ENCODE measurements at places on chromosomes 11 and 22. TPM values are rescaled to one million over a fixed set of nuclear protein-coding genes. Genes with fewer than 3 reads are reported as not detected.

GRCh38 chr22:41499624-41500280 is 30.8 kb downstream of the ACO2 start:
- no peak for DNase-seq

KRTAP5-11 gene
- not detected for total RNA-seq

DNA sequence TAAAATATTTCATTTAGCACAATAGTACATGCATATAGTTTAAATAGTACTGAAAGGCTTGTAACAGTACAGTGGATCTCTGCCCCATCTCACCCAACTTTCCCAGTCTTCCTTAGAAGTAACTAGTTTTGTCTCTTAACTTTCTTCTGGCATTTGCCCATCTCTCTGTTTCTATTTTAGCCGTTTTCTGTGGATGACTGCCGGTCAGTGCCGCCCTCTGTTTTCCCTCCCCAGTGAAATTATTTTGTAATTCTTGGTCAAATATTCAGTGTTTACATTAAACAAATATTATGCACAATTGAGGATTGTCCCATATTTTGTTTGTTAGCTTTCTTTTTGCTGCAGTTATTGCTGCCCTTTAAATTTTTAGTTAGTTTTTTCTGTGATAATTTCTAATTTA is 8.3 kb downstream of the PDHX start:
- no peak for DNase-seq

GRCh38 chr11:1198561-1199240 is 24.2 kb upstream of the MUC5B start:
- no peak for DNase-seq

DNA sequence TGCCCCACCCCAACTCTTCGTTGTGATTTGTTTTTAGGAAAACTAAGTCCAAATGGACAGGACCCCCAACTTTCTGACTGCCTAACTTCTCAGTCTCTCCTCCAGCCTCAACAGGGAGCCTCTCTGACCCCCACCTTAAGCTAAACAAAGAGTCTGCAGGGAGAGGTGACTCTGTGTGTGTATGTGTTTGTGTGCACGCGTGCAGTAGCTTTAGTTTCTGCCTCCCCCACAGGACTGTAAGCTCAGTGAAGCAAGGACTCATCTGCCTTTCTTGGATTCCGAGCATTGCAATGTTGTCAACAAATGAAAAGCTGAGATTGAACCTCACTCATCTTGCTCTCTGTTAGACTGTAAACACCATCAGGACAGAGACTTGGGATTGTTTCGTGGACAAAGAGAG is 7.9 kb downstream of the SNAP29 start:
- DNase-seq, result no peak

TCN1 gene
- total RNA-seq, result 4.2 TPM

DNA sequence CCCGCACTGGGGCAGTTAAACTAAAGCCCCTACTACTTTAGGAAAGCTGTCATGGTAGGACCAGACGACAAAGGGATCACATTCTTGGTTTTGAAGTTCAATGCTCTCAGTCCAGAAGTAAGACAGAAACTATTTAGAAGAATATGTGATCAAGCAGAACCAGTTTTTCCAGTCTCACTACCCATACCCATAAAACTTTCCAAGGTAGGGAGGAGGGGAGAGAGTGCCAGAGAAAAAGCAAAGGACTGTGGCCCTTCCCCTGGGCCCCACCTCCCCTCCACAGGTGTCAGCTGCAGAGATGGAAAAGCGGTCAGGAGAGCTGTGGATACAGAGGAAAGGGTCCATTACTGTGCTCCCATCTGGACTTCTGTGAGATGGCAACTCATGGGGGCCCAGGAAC is 587.1 kb downstream of the SOX6 start:
- peak; percentile 49 for DNase-seq

GRCh38 chr22:30985561-30986208 is 16.6 kb downstream of the TUG1 start:
- no peak for DNase-seq

GRCh38 chr11:70871881-70872280 is 380.5 kb downstream of the SHANK2 start:
- peak; percentile 8 for DNase-seq

DNA sequence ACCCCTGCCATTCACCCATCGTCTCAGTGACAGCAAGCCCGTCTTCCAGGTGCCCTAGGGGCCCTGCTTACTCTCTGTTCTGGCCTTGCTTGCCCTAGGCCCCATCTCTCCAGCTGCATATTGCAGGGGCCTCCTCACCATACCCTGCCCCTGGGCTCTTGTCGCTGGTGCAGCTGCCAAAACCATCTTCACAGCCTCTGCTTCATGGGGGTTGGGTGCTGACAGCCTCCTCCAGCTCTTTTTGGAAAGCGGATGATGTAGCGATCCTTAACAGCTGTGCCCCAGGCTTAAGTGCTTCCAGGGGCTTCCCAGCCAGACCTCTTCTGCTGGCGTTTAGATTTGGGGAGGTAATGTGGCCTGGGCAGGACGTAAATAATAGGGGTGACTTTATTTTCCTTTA is 61.2 kb upstream of the SUSD2 start:
- no peak for DNase-seq

DNA sequence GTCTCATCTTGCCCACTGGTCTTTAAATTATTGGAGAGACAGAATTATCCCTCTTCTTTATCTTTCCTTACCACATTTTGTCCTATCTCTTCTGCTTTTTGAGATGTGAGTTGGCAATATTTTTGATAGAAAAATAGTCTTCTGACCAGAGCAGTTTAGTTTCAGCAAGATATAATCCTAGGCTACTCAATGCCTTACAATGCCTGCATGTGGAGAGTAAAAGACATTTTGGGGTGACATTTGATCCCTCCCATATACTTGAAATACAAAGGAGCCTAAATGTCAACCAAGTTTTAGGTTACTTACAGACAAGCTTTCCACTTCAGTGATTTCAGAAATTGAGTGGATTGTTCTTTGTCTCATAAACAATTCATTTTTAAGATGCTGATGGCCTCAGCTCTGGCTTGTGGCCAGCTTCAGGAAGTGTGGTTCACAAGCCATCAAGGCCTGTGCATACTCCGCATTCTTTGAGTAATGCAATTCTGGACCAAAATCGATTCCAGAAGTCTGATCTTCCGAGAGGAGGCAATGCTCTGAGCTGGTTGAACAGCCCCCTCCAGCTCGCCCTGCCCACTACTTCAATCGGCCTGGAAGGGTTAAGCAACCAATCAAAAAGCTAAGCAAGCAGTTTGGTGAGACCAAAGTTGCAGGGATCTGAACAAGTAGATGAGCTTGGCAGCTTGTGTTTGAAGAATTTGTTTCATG is 274.4 kb downstream of the BLID start:
- DNase-seq, result no peak

GRCh38 chr11:131658414-131658813 is 288.0 kb downstream of the NTM start:
- DNase-seq, result no peak

ARHGAP32 gene
- total RNA-seq, result 50.8 TPM

MMP11 gene
- total RNA-seq, result 0.53 TPM

- no peak for DNase-seq
These were observed 197.1 kb downstream of the FAM76B start for GRCh38 chr11:95592471-95592870.

DNA sequence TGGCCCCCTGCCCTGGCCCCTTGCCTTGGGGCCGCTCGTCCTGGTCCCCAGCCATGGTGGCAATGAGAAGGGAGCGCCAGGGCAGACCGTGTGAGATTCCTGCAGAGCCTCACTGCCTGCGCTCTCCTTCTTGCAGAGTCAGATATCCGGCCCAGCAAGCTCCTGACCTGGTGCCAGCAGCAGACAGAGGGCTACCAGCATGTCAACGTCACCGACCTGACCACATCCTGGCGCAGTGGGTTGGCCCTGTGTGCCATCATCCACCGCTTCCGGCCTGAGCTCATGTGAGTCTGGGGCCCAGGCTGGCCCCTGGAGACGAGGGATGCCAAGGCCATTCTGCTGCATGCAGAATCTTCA is 114.1 kb downstream of the MICAL2 start:
- peak; percentile 88 for DNase-seq

DNA sequence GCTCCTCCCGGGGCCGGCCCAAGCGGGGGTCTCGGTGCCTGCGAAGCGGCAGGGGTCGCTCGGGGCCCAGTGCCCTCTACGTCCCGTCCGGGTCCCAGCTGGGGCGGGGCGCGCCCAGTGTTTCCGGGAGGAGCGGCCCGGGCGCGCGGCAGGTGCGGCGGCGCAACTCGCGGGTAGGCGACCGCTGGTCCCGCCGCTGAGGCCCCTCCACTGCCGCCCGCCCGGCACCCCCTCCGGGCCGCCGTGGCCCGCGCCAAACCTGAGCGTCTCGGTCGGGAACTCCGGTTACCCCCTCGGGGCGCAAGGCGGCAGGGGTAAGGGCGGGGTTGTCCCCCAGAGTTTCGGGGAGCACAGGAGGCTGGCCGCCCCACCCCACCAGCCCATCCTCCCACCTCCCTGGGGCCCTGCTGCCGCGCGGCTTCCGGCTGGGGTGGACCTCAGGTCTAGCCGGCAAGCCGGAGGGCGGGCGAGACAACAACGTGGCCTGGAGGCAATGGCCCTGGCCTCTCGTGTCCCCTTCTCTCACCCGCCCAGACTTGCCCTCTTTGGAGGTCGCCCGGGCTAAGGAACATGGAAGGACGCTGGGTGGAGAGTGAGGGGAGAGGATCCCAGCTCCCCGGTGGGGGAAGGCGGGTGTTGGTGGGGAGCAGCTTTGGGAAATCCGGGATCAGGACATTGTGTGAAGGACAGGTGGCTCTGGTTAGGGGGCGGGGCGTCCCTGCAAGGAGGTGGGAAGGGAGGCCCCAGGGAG is 398 bp upstream of the CRACR2B start:
- no peak for DNase-seq

DNA sequence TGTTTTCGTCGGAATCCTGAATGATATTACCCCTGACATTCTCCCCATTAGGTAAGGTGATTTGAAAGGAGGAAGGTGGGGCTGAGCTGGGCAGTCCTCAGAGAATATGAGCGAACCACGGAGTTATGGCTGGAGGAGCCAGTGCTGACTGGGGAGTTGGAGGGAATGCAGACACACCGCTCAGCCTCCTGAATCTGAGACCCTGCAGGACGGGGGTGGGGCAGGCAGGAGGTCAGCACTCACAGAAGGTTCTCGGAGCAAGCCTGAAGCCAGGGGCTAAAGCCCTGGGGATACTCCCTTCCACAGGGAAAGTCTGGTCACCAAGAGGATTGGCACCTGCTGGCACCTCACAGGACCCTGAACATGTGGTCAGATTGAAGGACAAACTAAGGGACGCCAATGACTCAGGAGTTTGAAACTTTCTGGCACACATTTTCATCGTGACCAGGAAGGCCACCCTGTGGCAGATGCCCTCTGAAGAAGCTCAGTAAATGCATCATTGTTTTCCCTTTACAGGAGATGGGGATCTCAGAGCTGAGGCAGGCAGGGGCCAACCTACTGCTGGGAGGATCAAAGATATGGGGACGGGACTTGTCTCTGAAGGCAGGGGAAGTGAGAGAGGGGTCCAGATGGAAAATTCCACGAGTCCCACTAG is 26.9 kb upstream of the FCHSD2 start:
- no peak for DNase-seq

DNA sequence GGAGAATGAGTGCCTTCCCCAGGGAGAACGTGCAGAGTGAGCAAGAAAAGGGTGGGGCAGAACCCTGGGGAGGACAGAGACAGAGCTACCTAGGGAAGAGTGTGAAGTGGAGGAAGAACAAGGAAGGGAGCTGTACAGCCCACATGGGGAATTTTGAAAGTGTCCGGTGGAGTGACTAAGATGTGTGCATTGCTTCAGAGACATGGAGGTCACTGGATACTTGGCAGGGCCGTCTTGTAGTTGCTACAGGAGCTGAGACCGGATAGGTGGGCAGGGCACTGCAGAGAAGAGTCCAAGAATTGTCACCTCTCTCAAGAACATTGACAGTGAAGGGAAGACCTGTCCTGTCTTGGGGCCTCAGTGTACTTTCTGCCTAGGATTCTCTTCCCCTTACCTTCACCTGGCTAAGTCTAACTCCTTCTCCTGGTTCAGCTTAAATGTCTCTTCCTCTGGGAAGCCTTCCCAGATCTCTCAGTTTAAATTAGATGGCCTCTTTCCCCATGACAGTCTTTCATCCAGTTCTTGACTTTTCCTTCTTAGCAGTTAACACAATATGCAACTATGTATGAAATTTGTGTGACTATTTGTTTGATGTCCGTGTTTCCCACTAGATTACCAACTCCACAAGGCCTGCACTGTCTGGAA is 9.2 kb upstream of the P2RY6 start:
- DNase-seq, result peak; percentile 65

- DNase-seq, result no peak
These were observed 17.1 kb downstream of the KDM2A start for GRCh38 chr11:67136156-67136555.

GRCh38 chr11:60869451-60869825 is 2.1 kb downstream of the ZP1 start:
- DNase-seq, result no peak

DNA sequence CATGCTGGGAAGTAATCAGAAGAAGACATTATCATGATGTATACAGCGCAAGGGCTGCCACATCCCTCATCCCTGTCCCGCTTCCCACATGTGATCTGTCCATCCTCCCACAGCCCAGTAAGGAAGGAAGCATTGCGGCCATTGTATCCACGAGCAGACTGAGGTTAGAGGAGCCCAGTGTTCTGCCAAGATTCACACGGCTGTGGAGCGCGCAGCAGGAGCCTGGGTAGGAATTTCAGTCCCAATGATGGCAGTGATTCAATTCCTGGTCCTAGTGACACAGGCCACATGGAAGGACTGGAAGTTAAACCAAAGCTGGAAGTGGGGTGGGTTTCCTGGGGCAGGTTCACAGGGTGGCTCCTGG is 89.2 kb downstream of the RTL6 start:
- no peak for DNase-seq

- DNase-seq, result no peak
These were observed 3.5 kb upstream of the GGT1 start for GRCh38 chr22:24599514-24599913.
